Muscle of arm (tissue), 14 donors: ENCODE measurements at places on chromosomes 13 and 19.

DNA sequence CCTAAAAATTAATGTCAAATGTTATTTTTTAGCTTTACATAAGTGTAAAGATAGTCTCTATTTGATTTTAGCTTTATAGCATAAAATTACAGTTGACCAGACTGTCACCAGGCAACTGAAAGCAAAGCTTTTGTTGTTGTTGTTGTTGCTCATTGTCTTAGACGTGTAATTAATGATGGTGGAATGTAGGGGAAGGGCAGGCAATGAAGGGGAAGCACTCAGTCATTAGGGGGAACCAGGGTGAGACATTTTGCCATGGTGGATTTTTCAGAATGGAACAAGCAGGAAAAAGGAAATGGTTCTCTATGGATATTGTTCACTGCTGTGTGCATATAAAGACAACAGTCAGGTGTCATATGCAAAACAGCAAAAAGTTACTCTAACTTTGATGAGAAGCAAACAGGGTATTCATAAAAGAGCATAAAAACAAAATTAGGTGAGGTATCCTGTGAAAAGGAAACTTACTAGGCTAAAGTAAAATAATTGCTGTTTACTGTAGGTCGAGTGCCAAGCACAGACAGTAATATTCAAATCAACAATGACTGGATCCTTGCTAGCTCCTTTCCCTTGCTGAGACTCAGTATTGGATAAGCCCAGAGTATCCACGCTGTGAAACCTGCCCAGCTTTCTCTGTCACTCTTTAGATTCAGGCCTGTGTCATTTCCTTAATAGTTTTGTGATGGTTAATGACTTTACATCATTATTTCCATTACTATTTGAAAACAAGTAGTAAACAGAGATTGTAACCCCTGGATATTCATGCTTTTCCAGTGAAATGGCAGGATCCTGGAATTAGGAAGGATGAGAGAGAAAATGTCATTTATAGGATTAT lies 110.5 kb downstream of the LRCH1 start:
- DNase-seq, result no peak

GRCh38 chr13:27619728-27620376 lies 477 bp downstream of the LNX2 start:
- DNase-seq, result peak; percentile 25

- no peak for DNase-seq
Observed at GRCh38 chr19:30685426-30686000, 313.3 kb downstream of the ZNF536 start.

- DNase-seq, result no peak
Observed at GRCh38 chr19:3908266-3909054, 24.4 kb upstream of the NMRK2 start.

DNA sequence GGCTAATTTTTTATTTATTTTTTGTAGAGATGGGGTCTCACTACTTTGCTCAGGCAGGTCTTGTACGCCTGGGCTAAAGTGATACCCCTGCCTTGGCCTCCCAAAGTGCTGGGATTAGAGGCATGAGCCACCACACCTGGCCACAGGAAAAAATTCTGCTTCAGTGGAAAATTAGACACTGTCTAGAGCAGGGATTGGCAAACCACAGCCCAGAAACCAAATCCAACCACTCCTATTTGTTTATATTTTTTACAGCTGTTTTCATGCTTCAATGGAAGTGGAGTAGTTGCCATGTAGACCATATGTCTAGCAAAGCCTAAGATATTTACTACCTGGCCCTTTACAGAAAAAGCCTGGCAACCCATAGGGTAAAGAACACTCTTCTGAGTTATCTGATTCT lies 123.7 kb upstream of the MRI1 start:
- DNase-seq, result no peak

DNA sequence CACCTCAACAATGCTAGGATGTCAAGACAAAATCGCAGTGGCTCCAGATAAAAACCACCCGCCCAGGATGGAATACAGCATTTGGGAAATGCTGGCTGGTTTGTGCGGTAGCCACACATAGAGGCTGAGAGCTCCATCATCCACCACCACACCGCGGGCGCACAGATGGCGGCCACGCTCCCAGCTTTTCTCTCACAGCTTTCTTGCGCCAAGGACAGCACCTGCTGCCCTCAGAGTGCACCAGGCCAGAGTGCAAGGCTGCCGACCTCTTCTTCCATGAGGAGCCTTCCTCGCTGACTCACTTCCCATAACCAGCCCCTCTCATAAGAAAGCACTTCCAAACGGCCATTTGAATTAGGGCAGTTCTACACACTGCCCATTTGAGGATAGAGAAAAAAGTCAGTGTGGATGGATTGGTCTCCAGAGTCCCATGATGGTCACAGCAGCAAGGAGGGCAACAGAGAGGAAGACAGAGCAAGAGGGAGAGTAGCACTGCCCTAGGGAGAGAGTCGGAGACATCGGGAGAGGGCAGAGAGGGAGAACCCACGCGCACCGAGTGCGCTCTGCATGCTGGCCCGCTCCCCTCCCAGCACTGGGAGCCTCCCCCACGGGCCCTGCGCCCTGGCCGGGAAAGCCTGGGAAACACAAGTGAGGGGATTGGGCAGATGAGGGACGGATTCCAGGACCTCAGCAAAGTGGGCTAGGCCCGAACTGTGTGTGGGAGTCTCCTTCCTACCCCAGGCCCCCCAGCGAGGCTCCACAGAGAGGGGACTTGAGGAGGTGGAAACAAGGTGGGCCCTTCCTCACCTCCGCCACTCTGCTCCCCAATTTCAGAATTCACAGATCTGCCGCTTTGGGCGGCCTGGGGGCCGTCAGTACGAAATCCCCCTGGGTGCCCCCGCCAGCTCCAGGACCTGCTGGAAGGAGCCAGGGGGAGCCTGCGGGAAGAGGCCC lies 156.9 kb downstream of the USP12 start:
- no peak for DNase-seq

DNA sequence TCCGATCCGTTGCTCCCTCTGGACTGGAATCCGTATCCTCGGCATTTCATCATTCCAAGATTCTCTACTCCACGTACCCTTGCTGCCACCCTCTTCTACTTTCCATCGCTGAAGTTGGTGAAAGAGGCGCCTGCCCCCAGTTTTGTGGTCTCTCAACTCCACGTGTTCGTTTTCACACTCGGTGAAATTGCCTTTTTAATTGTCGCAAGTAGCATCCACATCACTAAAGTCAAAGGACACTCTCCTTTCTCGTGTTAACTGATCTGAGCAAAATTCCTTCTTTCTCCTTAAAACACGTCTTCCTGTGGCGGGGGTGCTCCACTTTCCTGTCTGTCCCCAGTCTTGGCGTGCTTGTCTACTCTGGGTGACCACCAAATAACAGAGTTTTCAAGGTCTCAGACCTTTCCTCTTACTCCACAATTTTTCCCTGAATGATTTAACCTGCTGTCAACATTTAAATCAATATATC lies 1.1 kb upstream of the TMTC4 start:
- DNase-seq, result peak; percentile 11

- no peak for DNase-seq
Observed at GRCh38 chr19:17711851-17712250, 7.4 kb upstream of the MAP1S start.

- DNase-seq, result no peak
Observed at GRCh38 chr13:80235166-80235966, 105.6 kb downstream of the SPRY2 start.

DNA sequence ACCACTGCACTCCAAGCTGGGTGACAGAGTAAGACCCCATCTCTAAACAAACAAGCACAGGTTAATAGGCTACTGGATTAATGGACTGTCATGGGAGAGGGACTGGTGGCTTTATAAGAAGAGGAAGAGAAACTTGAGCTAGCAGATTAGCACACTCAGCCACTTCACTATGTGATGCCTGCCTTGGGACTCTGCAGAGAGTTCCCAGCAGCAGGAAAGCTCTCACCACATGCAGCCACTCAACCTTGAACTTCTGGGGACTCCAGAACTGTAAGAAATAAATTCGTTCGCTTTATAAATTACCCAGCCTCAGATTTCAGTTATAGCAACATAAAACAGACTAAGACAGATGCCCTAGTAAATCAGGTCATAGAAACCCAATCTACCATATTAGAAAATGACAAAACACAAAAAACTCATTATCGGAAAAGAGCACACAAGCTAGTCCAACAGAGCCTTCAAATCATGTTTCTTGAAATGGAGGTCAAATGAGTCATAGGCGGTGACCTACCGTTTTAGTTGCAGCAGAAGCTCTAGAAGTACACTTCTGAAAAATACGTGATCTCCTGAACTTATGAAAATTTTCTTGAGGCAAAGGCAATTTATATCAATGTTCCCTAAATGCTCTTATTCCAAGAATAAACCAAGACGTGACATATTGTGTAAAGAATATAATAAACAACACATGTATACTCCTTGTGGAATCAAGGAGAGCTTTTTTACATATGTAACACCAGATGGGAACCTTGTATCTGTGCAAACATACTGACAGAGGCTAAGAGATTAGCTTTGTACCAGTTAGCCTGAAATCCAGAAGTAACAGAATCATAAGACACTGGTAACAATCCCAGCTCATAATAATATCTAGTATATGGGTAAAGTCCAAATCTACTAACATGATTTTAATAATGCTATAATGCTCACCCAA lies 340.9 kb upstream of the SGCG start:
- no peak for DNase-seq

- no peak for DNase-seq
Observed at GRCh38 chr13:45545686-45546409, 69.7 kb downstream of the ERICH6B start.

DNA sequence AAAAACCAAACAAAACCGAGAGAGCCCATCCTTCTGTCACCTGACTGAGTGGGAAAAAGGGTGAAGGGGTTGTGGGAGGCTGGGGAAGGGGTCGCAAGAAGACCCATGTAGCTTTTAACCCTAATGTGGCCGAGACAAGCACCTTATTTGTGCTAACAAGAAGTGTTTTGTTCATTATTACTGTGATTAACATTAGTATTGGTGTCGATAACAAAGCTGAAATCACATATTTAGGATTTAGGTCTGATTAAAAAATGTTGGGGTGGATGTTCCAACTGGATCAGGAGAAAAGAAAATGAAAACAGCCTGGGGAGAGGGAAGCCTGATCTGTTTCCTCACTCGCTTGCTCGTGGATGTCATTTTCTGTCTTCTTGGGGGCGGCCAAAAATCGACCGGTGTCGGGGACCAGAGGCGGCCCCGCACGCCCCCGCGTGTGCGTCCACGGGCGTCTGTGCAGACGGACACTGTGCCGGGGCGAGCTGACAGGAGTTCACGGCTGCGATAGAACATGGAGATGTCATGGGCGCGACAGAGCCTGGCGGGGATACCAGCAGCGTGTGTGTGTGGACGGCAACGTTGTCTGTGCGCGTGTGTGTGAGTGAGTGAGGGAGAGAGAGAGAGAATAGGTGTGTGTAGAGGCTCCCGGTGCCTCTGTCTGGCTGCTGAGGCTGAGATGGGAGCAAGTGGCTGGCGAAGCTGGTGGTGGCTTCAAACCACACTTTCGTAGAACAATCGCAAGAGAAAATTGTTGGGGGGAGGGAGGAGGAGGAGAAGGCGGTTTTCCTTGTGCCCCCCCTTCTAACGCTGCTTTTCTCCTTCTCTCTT lies 29.1 kb downstream of the NFIX start:
- no peak for DNase-seq

DNA sequence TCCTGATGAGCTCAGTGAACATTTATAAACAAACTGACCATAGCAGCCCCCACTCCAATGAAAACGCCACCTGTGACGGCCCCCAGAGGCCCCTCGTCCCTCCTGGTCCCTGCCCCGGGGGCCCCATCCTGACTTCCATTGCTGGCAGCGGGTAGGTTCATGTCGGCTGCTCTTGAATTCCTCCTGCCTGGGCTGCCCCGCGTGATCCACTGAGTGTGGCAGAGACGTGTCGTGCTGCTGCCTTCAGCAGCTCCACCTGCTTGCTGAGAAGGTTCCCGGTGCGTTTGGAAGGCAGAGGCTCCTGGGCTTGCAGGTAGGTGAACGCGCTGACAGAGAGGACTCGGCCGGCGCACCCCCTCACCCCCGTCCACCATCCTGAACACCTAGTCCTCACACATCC lies 11.6 kb downstream of the C2CD4C start:
- DNase-seq, result no peak

- DNase-seq, result no peak
Observed at GRCh38 chr19:17623224-17623935, 64.8 kb downstream of the UNC13A start.

DNA sequence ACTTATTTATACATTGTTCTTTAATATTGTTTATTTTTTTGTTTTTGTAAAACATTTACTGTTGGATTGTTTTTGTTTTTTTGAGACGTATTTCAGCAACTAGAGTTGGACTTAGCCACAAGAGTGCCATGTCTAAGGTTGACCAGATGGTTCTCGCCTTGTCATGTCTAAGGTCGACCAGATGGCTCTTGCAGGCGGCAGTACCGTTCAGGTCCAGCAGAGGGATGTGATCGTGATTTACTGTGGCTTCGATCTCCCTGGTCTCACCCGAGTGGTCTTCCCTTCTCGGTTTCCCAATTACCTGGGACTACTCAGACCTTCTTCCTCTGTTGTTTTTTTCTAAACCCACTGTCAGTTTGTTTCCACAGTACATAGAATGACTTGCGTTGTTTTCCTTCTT lies 1438.6 kb downstream of the UQCRFS1 start:
- DNase-seq, result no peak

GRCh38 chr19:41364524-41365391 lies 809 bp upstream of the B9D2 start:
- no peak for DNase-seq

DNA sequence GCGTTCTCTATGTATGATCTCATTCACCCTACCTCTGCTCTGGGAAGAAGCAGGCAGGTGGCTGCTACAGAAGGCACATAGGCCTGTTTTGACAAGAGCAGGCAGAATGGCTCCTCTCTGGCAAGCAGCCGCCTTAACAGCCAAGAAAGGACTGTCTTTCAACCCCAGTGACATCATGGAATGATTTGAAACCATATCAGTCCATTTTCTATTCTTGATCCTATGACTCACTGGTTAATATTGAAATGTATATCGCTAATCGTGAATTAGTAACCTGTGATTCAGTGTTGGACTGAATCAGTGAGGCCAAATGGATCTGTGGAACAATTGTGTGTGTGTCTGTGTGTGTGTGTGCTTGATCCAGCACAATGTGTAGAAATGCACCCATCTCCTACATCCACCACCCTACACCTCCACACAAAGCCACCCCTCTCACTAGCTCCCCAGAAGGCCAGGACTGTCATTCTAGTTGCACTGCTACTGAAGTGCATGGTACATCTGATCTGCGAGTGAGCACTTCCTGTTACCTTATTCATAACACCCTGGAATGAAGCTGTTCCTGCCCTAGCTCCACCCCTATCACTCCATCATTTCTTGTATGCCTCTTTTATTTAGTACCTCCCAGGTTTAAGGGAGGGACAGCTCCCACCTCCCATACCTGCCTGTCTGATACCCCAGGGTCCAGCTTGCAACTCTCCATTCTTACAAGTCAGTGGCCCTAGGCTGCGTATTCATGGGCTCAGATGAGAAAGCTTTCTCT lies 460.0 kb downstream of the FOXO1 start:
- DNase-seq, result no peak
